Activated effector memory CD4-positive, alpha-beta T cell treated with Interleukin-2 at 50 U/mL for 16 hours (primary cell): ENCODE measurements at places on chromosomes 12 and 14.

GRCh38 chr12:122389677-122390076, 32.8 kb downstream of the CLIP1 start:
- DNase-seq: no peak

DNA sequence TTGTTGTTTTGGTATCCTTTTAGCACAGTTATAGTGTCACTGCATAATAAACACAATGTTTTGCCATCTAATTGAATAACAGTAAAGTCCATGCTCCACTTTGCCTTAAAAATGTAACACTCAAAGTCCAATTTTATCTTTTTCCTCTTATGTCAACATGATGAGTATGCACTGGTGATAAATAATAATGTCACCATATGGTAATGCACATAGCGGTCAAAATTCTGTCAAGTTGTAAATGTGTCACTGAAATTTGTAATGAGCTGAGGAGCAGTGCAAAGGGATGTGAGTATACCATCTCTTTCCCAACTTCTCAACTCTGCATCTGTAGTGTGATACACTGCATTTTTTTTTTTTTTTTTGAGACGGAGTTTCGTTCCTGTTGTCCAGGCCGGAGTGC, 65.7 kb downstream of the EML5 start:
- DNase-seq: no peak

GRCh38 chr12:93848523-93849101, 171.4 kb downstream of the CRADD start:
- no peak for DNase-seq

GRCh38 chr12:5989621-5990020, 44.6 kb upstream of the ANO2 start:
- no peak for DNase-seq

- DNase-seq: no peak
These were observed 16.8 kb downstream of the TMEM106C start for GRCh38 chr12:47980197-47980596.

DNA sequence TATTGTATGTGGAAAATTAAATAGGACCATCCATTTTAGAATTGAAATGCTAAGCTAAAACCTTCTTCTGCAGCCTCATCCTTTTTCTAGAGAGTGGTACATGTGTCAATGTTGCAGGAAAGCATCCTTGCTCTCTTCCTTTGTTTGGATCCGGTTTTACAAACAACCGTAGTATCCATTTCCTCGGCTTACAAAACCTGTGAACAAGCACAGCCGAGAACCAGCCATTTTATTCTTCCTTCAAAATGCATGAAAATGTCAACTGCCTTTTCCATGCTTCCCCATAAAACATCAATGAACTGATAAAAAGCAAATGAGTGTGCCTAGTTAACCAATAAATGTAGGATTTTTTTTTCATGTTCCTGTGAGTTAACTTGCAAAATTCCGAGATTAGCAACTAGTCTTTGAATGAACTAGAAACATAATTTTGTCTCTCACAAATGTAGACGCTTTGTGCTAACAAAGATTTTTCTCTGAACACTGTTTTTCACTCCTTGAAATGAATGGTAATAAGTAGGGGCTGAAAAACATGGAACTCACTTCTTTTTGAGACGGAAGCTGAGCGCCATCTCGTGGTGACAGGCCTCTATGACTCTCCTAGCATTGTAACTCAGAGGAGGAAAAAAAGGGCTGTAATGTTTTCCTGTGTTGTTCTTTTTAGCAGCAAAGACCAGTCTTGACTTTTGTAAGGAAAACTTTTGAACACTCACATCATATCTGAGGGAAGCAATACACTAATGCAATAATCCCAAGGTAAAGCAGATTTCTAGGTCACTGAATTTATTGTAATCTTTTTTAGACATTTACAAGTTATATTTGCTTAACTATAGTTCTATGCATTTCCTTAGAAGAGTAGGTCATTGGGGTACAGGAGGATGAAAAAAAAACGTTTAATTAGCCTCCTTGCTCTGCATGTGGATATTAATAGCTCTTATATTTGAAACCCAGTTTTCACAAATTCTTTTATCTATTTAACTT, 157.4 kb upstream of the FOXG1 start:
- DNase-seq: no peak
